Daoy (cell line): ENCODE measurements at places on chromosomes 12 and 14.

DNA sequence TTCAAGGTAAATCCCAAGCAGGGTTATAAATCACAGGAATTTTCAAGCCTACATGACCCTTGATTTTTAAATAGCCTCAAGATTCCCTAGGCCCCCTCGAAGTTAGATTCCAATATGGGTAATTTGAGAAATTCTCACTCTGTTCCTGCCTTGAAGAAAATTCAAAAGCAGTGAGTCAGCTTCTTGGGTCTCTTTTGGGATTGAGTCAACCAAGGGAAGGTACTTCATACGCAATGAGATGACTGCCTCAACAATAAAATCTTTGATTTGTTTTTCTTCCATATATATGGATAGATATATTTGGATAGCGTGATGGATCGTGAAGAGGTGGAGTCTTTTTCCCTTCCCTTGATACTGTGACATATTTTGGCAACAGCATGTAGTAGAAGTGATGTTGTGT lies 180.4 kb upstream of the ATP2B1 start:
- DNase-seq = no peak

DNA sequence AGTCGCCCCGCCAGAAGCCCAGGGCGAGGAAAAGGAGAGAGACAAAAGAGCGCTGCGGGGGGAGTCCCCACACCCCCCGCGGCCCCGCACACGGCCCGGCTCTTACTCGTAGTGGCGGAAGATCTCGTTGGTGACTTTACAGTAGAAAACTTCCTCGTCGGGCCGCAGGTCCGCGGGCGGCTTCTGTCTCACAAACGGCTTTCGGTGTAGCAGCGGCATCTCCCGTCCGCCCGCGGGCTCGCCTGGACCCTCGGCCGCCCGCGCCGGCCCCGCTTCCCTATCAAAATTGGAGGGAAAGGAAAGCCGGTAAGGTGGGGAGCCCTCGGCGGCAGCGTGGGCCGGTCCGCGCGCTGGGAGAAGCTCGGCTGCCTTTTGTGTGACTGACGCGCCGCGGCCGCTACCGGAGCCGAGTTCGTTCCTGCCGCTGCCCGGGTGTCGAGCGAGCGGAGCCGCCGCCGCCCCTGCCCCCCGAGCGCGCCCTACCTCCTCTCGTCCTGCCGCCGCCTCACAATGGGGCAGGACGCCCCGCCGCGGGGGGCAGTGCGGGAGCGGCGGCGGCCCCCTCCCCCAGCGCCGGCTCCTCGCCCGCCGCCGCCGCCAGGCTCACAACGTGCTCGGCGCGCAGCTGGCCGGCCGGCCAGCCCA lies 652 bp downstream of the BAZ1A start:
- peak; percentile 67 for DNase-seq

- DNase-seq = no peak
Measured at GRCh38 chr12:1852076-1852475, 31.7 kb downstream of the LRTM2 start.

GRCh38 chr14:82724316-82724715 lies 1190.7 kb upstream of the SEL1L start:
- DNase-seq = no peak

- DNase-seq = peak; percentile 12
Measured at GRCh38 chr12:356276-356988, 32.7 kb downstream of the KDM5A start.

DNA sequence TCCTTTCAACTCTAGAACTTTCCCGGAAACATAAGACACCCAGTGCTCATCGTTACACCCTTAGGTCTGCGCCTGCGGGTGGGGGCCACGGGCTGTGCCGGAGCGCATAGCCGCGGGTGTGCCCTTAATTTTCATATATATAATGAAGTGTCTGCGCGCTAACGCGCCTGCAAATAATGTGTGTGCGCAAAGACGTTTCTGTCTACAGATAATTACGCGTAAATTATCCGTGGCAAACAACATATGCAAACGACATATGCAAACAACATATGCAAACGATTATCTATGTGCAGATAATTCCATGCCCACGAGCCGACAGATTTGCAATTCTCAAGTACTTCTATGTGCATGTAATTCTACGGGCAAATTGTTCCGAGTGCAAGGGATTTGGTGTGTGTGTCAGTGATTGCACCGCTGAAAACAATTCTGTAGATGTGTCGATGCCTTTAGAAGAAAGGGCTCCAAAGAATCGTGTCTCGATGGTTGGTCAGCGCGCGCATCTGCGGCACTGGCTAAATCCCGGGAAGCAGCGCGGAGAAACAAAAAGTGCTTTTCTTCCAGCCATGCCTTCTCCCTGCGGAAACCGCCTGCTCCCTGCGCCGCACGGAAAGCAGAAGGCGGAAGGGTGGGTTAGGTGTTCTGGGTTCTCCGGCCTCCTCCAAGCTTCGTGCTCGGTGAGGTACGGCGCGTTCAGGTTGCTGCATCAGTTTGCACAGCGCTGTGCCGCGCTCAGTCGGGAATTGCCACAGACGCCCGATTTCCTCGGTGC lies 34.5 kb upstream of the TBX5 start:
- peak; percentile 30 for DNase-seq

DNA sequence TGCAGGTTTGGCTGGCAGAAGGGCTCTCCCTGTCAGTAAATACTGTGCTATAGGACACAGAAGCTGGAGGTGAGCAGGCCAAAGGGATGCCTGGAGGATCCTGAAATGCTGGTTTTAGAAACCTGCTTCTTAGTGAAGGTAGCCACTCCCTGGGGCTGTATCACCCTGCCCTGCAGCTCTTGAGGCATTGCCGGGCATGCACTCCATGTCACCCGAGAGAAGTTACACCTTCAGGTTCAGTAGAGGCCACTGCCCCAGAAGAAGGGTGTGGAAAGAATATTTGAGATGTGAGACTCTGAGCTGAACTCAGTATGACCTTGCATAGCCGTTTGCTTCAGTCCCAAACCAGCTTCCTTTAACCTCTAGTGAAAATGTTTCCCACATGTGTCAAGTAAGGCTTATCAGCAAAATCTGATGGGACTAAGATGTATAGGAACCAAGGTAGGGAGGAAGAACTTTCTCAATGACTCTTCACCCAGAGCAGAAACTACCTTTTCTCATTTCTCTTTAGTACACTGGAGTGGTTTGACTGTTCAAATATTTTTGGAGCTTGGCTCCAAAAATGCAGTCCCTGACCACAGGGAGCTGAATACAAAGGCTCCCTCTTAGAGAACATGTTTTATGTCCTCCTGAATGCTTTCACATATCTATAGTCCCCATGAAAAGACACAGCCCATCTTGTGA lies 164.5 kb upstream of the DYRK2 start:
- no peak for DNase-seq

- DNase-seq = no peak
Measured at GRCh38 chr14:51701951-51702350, 50.2 kb downstream of the FRMD6 start.
